ENCODE measurements at places on chromosomes 4 and X. TPM values are rescaled to one million over a fixed set of nuclear protein-coding genes. Genes with fewer than 3 reads are reported as not detected.

MAGEA12 gene
- not detected for total RNA-seq

LPAR4 gene
- 0.11 TPM for total RNA-seq

GRCh38 chr4:118033148-118034052 is 886 bp upstream of the NDST3 start:
- no peak for DNase-seq

DNA sequence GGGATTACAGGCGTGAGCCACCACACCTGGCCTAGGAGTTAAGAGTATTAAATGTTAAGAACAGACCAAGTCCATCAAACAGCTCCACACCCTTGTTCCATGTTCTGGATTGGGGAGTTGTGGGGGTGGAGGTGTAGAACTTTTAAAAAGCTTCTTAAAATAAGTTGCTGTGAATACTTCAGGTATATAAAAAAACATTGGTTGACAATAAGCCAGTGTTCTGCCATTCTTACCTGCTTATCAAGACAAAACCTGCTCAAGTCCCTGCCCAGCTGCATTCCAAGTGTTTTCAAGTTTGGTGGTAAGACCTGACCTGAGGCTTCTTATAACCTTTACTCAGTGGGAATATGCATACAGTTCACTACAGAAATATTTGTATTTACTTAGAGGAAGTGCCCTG is 6.4 kb downstream of the RBM3 start:
- no peak for DNase-seq

DNA sequence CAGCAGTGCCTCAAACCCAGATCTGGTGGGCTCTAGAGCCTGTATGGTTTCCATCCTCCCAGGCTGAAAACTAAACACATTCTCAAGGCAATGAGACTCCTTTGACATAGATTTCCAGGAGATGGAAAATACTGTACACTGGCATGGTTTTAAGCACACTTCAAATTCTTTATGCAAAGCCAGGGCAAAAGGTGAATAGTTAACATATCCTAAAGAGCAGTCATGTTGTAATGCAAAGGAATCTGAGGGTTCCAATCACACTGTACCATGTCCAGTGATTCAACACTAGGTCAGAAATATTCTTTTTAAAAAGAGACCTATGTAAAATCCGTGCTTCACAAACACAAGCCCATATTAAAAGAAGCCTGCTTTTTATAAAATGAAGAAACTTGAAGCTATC is 195.3 kb downstream of the QDPR start:
- no peak for DNase-seq

DNA sequence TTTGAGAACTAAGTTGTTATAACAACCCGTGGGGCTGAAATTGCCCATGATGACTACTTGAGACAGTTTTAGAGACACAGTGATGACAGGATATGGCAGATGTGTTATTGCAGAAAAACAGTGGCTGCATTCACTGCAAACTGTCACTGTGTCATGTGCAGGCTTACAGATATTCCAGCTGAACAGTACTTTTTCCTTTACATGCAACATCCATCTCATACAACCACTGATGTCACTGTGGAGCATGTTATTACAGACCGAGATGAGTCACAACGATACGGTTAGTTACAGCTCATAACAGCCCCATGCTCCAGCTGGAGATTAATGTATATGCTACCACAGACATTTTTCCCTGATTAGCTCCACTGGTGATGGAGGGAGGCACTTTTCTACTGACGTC is 207.4 kb downstream of the TMA16 start:
- DNase-seq = no peak

DNA sequence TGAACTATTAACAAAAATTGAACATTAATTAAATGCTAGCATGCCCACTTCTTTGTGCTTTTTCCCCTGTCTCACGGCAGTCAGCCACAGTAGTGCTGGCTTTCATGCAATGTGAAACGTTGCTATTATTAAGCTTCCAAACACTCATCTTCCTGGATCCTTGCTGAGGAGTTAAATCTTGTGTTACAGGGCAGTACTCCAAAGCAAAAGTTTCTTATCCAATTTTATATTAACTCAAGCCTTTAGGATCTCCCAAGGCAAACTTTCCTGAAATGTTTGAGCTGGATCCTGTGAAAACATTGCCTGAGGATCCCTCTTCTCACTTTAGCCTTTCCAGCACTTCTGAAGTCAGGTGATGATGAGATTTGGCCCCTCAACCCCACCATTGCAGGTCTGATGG is 1454.8 kb downstream of the FSTL5 start:
- DNase-seq = no peak

Measured in activated B cell treated with CpG ODN at 0.5 μM for 24 hours (primary cell).